Astrocyte (in vitro differentiated cells and primary cell): ENCODE measurements at places on chromosomes 5 and 9. TPM values are rescaled to one million over a fixed set of nuclear protein-coding genes. Genes with fewer than 3 reads are reported as not detected.

Gene GABRB2
- 0.14 and 0.20 TPM in 2 replicates for total RNA-seq

Gene CSF2
- not detected in 2 replicates for total RNA-seq

DNA sequence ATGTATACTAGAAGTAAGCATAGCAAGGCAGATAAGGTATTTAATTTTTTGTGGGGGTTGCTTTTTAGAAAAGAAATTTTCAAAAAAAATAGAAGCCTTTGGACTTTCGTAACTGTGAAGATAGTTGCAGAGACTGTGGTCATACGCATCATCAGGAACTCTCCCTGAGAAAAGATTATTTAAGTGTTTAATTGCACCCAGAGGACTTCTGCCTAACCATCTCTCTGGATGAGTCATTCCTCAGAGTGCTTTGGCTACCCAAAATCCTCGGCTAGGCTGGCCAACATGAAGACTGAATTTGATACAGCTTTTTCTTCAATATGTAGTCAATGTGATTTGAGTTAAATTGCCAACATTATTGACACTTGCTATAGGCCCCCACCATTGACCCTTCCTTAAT lies 296.4 kb downstream of the TLR4 start:
- no peak for DNase-seq

DNA sequence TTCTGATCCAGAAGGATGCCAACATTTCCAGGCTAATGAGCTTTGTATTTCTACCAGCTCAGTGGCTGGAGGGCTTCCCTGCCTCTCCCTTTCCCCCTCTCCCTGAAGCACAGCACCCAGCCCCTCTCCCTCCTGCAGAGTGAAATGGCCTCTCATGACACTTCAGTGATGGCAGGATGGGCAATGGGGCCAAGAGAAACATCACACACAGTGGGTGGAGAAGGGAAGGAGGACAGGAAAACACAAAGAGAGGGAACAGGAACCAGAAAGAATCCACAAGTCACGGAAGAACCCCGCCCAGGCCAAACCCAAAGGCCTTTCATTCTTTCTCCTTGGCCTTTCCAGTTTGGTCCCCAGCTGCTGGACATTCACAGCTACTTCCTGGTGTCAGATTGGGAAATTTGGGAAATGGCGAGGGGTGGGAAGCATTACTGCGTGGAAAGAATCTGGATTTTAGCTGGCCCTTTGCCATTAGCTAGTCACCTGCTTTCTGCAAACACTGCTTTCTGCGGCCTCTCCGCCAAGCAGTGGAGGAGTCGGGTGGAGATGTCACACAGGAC lies 82.6 kb downstream of the GLDC start:
- DNase-seq, result no peak

- DNase-seq, result no peak
Measured at GRCh38 chr5:102561894-102562760, 63.3 kb upstream of the SLCO6A1 start.

DNA sequence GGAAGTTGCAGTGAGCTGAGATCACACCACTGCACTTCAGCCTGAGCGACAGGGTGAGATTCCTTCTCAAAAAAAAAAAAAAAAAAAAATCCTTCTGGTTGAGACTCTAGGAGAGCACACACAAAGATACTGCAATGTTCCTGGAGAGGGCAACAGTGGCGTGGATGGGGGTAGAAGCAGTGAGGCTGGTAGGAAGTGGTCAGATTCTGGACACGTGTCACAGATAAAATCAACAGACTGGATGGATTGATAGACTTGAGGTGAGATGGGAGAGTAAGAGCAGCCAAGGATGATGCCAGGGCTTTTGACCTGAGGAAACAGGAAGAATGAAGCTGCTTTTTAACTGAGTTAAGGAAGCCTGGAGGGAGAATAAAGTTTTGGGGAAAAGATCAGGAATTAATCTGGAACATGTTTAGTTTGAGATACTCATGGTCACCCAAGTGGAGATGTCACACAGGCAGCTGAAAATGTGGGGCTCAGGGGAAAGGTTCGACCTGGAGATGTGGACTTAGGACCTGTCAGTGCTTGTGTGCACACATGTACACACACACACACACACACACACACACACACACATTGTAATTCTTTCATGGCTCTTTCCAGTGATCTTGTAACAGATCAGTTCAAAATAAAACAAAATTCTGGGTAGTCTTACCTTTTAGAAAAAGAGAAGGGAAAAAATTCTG lies 88.1 kb downstream of the FANCC start:
- no peak for DNase-seq
